Activated T-helper 17 cell treated with anti-CD3 and anti-CD28 coated beads, Interleukin-2, amount 50 U/mL, for 72 hours (primary cell): ENCODE measurements at places on chromosomes 2 and 18. TPM values are rescaled to one million over a fixed set of nuclear protein-coding genes. Genes with fewer than 3 reads are reported as not detected.

The LHCGR gene
- not detected for total RNA-seq

DNA sequence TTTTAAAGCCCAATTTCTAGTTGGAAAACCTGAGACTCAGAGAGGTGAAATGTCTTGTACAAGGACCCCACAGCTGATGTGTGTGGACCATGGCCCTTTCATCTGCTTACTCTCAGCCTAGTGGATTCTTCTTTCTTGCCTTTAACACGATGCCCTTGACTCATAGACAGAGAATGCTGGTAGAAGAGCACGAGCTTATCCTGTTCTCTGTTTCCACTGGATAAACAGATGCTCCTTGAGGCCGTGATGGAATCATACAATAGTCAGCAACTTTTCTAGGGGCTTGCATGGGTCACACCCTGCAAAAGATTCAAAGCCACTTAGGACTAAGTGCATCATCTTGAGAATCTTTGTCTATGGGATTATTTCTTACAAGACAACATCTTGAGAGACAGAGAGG lies 50.9 kb downstream of the MYCN start:
- no peak for ATAC-seq

DNA sequence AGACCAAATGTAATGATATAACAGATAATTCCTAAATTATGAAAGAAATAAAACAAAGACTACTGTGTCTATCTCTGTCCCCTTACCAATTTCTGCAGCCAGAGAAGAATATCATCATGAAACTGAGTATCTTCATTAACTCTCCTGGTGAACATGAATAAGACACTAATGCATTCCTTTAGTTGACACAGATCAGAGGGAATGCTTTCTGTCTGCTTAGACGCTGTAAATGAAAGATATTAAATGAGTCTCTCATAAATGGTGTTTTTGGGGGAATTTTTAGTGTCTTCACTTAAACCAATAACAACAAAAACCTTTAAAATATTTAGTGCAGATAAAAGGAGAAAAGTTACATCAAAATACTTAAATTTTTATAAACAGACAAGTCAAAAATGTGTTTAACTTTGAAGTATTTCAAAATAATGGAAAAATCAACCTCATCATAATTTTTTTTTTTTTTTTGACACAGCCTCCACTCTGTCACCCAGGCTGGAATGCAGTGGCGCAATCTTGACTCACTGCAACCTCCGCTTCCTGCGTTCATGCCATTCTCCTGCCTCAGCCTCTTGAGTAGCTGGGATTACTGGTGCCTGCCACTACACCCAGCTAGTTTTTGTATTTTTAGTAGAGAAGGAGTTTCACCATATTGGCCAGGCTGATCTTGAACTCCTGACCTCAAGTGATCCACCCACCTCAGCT lies 16.0 kb downstream of the EPG5 start:
- no peak for ATAC-seq

- ATAC-seq = no peak
These were observed 288.7 kb upstream of the DSEL start for GRCh38 chr18:67805261-67805660.

- no peak for ATAC-seq
These were observed 42.6 kb downstream of the PXDN start for GRCh38 chr2:1701556-1702185.

DNA sequence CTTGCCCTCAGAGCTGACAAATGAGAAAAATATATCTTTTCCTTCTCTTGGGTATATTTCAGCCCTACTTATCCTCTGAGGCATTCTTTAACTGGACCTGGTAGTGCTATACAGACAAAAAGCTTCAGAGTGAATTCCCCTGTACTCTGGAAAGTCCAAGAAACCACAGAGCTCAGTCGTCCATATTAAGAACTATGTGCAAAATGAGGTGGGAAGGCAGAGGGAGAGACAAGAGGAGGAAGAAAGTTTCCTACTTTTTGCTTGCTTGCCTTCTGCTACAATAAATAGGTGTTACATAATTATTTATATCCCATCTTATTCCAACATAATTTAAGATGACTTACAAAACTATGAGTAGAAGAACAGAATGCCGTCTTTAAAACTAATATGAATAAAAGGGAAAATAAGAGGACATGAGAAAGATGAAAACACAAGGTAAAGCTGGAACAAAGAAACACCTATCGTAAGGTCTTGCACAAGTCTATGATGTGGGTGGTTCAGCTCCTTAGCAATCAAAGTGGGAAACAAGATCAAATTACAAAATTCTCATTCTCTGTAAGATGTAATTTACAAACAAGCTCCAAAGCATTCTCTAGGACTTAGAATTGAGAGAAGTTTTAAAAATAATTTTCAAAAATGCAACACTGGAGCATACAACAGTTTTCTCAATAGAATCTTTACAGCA lies 97.9 kb downstream of the BAZ2B start:
- no peak for ATAC-seq

The FOXI3 gene
- not detected for total RNA-seq

The PARD6G gene
- 1.5 TPM for total RNA-seq
